Renal pelvis (tissue), 12 donors: ENCODE measurements at places on chromosomes 5 and 9. TPM values are rescaled to one million over a fixed set of nuclear protein-coding genes. Genes with fewer than 3 reads are reported as not detected.

Gene STOM
- 70.9 TPM for polyA plus RNA-seq

Gene CDH9
- polyA plus RNA-seq, result 8.6 TPM

Gene DBH
- 1.7 TPM for polyA plus RNA-seq

Gene SOX30
- polyA plus RNA-seq, result 0.58 TPM

Gene GPR151
- not detected for polyA plus RNA-seq

Gene MAP1B
- 16.2 TPM for polyA plus RNA-seq

Gene PKD2L2
- 0.58 TPM for polyA plus RNA-seq
